Central memory CD8-positive, alpha-beta T cell (primary cell): ENCODE measurements at places on chromosomes 5 and 9.

- peaks cover 53% of the 10 kb centered on the region for H3K36me3 ChIP-seq
- H3K27ac ChIP-seq: no peak overlapping the region
- peaks cover 20% of the 10 kb centered on the region for H3K4me1 ChIP-seq
These were observed 48.0 kb downstream of the SHLD3 start for GRCh38 chr5:65672796-65673195.

DNA sequence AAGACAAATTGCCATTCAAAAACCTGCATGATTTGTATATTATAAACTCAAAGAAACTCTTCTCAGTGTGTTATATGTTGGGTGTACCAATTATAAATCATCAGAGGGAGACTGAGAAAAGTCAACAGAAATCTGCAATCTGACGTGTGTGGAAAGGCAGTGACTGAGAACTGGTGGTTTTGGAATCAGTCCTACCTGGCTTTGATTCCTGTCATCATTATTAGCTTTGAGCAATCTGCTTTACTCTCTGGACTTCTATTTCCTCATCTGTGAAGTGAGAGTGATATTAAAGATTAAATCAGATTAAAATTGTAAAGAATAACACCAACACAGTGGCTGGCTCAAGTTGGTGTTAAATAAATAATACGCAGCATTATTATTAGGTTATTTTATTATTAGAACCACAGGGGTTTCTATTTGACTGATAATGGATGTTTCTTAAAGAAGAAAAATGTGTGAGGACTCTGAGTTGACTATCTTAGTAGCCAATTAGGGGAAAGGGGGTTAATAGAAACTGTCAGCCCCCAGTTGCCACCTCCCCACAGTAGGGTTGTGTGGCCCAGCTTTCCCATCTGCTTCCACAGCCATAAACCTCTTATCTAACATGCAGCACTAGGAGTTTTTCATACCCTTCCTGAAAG lies 59.6 kb downstream of the SNCAIP start:
- no peak overlapping the region for H3K27ac ChIP-seq
- no peaks in the 10 kb centered on the region for H3K36me3 ChIP-seq
- H3K4me3 ChIP-seq: no peak overlapping the region
- no peak for DNase-seq
- H3K27me3 ChIP-seq: no peaks in the 10 kb centered on the region

GRCh38 chr5:60295423-60295822 lies 401.9 kb upstream of the PDE4D start:
- no peaks in the 10 kb centered on the region for H3K27me3 ChIP-seq
- H3K4me3 ChIP-seq: no peak overlapping the region
- H3K27ac ChIP-seq: no peak overlapping the region
- H3K4me1 ChIP-seq: no peaks in the 10 kb centered on the region

- H3K36me3 ChIP-seq: no peaks in the 10 kb centered on the region
- H3K27ac ChIP-seq: no peak overlapping the region
- no peak overlapping the region for H3K4me3 ChIP-seq
- no peak for DNase-seq
- H3K27me3 ChIP-seq: no peaks in the 10 kb centered on the region
- peaks cover 9% of the 10 kb centered on the region for H3K4me1 ChIP-seq
These were observed 142.7 kb upstream of the SLC12A2 start for GRCh38 chr5:127940854-127941253.

- H3K27ac ChIP-seq: no peak overlapping the region
- H3K4me1 ChIP-seq: no peaks in the 10 kb centered on the region
- peaks cover 29% of the 10 kb centered on the region for H3K27me3 ChIP-seq
- H3K4me3 ChIP-seq: no peak overlapping the region
These were observed 22.9 kb downstream of the LIFR start for GRCh38 chr5:38533286-38534155.

- peaks cover 10% of the 10 kb centered on the region for H3K4me1 ChIP-seq
- H3K27ac ChIP-seq: no peak overlapping the region
- peaks cover 65% of the 10 kb centered on the region for H3K27me3 ChIP-seq
- H3K4me3 ChIP-seq: peak overlapping the region; percentile 62
- H3K36me3 ChIP-seq: peaks cover 2% of the 10 kb centered on the region
These were observed 1.2 kb downstream of the MAP1B start for GRCh38 chr5:72108202-72109061.

- no peaks in the 10 kb centered on the region for H3K36me3 ChIP-seq
- peaks cover 39% of the 10 kb centered on the region for H3K27me3 ChIP-seq
- DNase-seq: no peak
- no peaks in the 10 kb centered on the region for H3K4me1 ChIP-seq
- H3K4me3 ChIP-seq: no peak overlapping the region
- no peak overlapping the region for H3K27ac ChIP-seq
These were observed 77.4 kb downstream of the MEGF10 start for GRCh38 chr5:127367946-127368465.

DNA sequence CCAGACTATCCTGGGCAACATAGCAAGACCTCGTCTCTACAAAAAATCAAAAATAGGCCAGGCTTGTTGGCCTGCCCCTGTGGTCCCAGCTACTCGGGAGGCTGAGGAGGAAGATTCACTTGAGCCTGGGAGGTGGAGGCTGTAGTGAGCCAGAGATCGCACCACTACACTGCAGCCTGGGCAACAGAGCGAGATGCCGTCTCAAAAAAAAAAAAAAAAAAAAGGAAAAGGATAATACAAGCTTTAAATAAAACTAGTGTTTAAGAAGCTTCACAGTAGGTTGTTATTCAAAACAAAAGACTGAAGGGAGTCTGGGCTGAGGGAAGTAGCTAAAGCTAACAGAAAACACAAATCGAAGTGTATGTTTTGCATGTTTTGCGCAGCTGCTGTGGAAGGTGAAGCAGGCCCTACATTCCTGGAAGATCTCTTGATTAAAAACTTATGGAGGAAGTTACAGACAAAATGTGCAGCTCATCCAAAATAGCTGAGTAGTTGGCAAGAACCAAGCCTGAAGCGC lies 581 bp upstream of the C9orf40 start:
- H3K4me1 ChIP-seq: peaks cover 18% of the 10 kb centered on the region
- H3K4me3 ChIP-seq: peak overlapping the region; percentile 92
- H3K27ac ChIP-seq: peak overlapping the region; percentile 93
- peaks cover 11% of the 10 kb centered on the region for H3K36me3 ChIP-seq
- H3K27me3 ChIP-seq: no peaks in the 10 kb centered on the region
- no peak for DNase-seq

GRCh38 chr9:87585123-87585855 lies 87.6 kb downstream of the DAPK1 start:
- no peak for DNase-seq
- H3K27ac ChIP-seq: no peak overlapping the region
- no peak overlapping the region for H3K4me3 ChIP-seq
- no peaks in the 10 kb centered on the region for H3K36me3 ChIP-seq
- no peaks in the 10 kb centered on the region for H3K4me1 ChIP-seq

DNA sequence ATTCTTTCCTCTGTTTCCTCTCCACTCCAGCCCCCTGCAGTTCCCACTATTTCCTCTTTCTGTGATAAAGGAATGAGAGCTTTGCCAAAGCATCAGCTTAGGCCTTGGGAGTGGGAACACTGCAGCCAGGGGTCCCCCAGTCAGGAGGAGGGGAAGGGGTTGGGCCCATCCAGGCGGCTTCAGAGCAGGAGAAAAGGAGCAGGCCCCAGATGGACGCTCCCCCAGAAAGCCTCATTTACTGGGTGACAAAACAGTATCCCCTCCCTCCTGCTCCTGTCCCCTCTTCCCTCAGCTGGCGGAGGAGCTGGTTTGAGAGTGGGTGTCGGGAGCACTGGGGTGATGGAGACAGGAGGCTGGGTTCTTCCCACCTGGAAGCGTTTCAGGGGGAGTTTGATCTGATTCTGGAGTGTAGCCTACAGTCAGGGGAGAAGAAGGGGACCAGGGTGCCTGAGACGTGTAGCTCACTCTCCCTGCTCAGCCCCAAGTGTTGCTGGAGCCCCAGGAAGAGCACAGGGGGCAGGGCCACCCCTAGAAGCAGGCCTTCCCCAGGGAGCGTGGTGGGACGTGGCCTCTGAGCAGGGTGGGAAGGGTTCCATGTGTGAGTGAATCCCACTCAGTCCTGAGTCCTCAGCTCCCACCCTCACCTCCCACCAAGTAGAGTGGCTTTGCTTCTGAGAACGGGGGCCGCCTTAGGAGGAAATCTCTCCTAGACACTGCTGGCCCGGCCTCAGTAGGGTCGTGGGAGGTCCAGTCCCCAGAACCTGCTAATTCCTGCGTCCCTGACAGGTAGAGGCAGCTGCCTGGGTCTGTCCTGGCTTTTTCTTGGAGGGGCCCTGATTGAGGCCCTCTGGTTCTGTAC lies 173.1 kb downstream of the CACNA1B start:
- H3K36me3 ChIP-seq: no peaks in the 10 kb centered on the region
- H3K4me1 ChIP-seq: peaks cover 6% of the 10 kb centered on the region
- H3K4me3 ChIP-seq: no peak overlapping the region
- peaks cover 42% of the 10 kb centered on the region for H3K27me3 ChIP-seq

DNA sequence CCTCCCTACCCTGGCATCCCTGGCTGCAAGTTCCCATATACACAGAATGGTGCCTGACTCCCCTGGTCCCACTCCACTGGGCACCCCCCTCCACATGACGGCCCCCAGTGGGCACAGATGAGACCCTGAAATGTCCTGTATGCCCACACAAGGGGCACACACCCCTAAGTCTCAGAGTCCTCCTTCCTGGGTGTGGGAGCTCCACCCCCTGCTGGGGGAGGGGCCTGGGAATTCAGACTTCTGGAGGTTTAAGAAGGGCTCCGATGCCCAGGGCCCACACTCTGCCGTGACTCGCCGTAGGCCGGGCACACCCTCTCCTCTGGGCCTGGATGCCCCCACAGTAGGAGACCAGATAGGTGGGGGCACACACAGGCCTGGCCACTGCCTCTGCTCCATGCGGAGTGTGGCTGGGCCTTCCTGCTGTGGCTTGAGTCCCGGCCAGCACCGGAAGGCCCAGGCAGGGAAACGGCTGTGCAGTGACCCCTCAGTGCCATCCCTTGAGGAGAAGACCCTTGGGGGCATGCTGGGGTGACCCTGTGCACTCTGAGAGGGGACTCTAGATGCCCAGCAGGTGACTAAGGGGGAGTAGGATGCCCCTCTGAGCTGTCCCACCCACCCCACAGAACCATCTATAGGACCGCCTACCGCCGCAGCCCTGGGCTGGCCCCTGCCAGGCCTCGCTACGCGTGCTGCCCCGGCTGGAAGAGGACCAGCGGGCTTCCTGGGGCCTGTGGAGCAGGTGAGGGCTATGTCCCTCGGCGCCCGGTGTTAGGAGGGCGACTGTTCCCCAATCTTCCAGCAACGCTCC lies 6.5 kb downstream of the EGFL7 start:
- no peak overlapping the region for H3K27ac ChIP-seq
- peaks cover 6% of the 10 kb centered on the region for H3K4me1 ChIP-seq
- no peak overlapping the region for H3K4me3 ChIP-seq
- peaks cover 23% of the 10 kb centered on the region for H3K27me3 ChIP-seq

DNA sequence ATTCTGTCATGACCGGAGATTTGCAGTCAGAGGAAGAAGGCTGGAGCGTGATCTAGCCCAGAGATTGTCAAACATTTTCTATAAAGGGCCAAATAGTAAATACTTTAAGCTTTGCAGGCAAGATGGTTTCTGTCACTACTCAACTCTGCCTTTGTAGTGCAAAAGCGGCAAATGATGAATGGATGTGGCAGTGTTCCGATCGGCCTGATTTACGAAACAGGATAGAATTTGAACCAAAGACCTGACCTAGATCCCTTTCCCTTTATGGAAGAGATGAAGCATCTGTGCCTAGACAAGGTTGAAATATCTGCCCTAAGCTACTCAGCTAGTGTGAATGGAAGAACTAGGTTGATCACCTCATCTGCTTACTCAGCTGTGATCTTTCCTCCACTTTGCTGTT lies 209.5 kb downstream of the YTHDC2 start:
- H3K27me3 ChIP-seq: no peaks in the 10 kb centered on the region
- no peaks in the 10 kb centered on the region for H3K4me1 ChIP-seq
- H3K36me3 ChIP-seq: no peaks in the 10 kb centered on the region

DNA sequence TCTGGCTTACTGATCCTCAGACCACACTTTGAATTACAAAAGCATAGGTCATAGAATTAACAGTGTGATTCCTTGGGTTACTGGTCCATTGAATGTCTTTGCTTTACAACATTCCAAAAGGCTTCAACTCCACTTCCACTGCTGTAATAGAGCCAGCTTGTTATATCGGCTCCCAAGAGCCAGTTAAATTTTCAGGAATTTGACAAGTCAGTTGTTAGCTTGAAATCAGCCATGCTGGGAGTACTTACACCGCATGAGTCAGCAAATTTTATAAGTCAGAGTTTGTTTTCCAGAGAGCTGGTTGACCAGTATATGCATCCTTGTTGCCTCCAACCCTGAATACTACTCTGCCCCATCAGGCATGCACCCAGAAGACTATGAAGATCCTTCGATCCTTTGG lies 73.1 kb downstream of the FOXB2 start:
- no peaks in the 10 kb centered on the region for H3K36me3 ChIP-seq
- no peak for DNase-seq
- no peaks in the 10 kb centered on the region for H3K4me1 ChIP-seq
- peaks cover 12% of the 10 kb centered on the region for H3K27me3 ChIP-seq

- no peaks in the 10 kb centered on the region for H3K27me3 ChIP-seq
- no peak overlapping the region for H3K4me3 ChIP-seq
- peaks cover 3% of the 10 kb centered on the region for H3K36me3 ChIP-seq
- H3K27ac ChIP-seq: no peak overlapping the region
- H3K4me1 ChIP-seq: no peaks in the 10 kb centered on the region
- no peak for DNase-seq
These were observed 410.9 kb upstream of the PRR16 start for GRCh38 chr5:120052916-120053828.

- no peak for DNase-seq
- no peak overlapping the region for H3K4me3 ChIP-seq
- no peaks in the 10 kb centered on the region for H3K4me1 ChIP-seq
- no peaks in the 10 kb centered on the region for H3K27me3 ChIP-seq
- no peaks in the 10 kb centered on the region for H3K36me3 ChIP-seq
These were observed 299.3 kb downstream of the RASEF start for GRCh38 chr9:82763656-82764055.

GRCh38 chr5:141691867-141692532 lies 10.0 kb upstream of the ARAP3 start:
- H3K27ac ChIP-seq: peak overlapping the region; percentile 64
- peak overlapping the region; percentile 84 for H3K4me3 ChIP-seq
- peaks cover 21% of the 10 kb centered on the region for H3K4me1 ChIP-seq
- peaks cover 36% of the 10 kb centered on the region for H3K27me3 ChIP-seq
- H3K36me3 ChIP-seq: peaks cover 4% of the 10 kb centered on the region

DNA sequence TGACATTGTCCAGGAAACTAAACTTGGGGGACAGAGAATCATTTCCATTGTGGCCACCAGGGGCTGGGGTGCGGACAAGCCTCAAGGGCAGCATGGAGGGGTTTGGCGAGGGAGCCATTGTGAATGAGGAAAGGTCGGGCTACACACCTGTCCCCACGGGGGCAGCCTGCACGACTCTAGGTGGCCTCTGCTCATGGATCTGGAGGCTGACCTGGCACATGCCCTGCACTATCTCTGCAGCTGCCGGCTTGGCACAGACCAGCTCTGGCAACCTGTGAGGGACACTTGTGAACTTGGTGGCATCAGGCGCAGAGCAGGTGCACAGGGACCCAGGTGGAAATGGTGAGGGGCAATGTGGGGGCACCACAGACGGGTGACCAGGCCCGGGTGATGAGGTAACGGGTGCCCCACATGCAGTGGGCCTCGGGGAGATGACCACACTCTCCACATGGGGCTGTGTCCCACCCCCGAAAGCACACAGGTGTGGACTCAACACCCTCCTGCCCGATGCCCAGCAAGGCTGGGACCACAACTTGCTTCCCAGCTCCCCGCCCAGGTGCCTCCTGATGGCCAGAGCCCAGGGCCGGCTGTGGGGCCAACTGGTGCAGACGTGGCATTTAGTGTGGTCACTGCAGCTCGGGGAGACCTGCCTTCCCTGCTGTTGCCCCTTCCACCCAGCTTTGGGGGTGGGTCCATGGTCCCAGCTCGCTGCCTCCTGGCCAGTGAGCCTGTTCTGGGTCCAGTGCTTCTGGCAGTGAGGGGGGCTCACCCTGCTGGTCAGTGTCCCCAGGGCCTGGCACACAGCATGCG lies 60.9 kb upstream of the UBAC1 start:
- no peak overlapping the region for H3K4me3 ChIP-seq
- no peak overlapping the region for H3K27ac ChIP-seq
- H3K27me3 ChIP-seq: no peaks in the 10 kb centered on the region
- H3K36me3 ChIP-seq: peaks cover 2% of the 10 kb centered on the region
